ENCODE measurements at places on chromosomes 12 and 14.

- no peak for DNase-seq
Observed at GRCh38 chr12:115297445-115297844, 613.5 kb upstream of the TBX3 start.

- no peak for DNase-seq
Observed at GRCh38 chr12:4269279-4269991, 4.1 kb upstream of the CCND2 start.

GRCh38 chr12:126117502-126117901 is 1052.3 kb downstream of the AACS start:
- no peak for DNase-seq

DNA sequence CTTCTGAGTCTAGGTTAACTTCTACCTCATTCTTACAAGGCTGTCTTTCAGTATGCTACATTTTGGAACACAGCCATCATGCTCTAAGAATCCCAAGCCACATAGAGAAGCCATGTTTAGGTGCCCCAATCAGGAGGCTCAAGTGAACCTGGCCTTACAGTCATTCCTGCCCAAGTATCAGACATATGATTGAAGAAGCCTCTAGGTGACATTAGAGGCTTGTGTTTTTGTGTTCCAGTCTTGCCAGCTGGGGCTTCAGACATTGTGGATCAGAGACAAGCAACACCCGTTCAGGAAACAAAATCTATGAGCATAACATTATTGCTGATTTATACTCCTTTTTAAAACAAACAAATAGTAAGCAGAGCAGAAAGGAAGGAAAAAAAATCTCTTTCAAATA is 8.1 kb upstream of the SLC16A7 start:
- no peak for DNase-seq

DNA sequence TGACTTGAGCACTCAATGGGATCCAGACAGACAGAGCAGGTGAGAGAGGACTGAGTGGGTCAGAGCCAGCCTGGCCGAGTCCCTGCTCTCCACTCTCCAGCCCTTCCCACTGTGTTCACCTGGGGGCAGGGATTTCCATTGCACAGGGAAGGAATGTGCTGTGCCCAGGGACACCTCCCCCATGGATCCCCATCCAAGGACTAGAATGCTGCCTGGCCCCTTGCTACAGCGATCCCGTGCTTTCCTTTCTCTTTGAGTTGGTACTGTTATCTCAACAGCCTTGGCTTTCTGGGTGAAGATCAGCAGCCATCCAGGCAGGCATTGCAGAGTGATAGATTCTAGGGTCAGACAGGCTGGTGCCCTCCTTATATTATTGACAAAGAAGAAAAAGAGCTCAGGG is 60.3 kb upstream of the DLK1 start:
- no peak for DNase-seq

GRCh38 chr12:94767956-94768355 is 117.6 kb upstream of the TMCC3 start:
- no peak for DNase-seq

- no peak for DNase-seq
Observed at GRCh38 chr14:65001723-65002122, 15.0 kb downstream of the FNTB start.

GRCh38 chr14:55733599-55733998 is 153.6 kb downstream of the KTN1 start:
- DNase-seq: no peak

GRCh38 chr14:22900081-22900799 is 17.2 kb downstream of the REM2 start:
- peak; percentile 77 for DNase-seq

- DNase-seq: peak; percentile 27
Observed at GRCh38 chr14:77092676-77093075, 5.4 kb upstream of the CIPC start.

- DNase-seq: no peak
Observed at GRCh38 chr14:37591941-37592481, 3.0 kb downstream of the FOXA1 start.

DNA sequence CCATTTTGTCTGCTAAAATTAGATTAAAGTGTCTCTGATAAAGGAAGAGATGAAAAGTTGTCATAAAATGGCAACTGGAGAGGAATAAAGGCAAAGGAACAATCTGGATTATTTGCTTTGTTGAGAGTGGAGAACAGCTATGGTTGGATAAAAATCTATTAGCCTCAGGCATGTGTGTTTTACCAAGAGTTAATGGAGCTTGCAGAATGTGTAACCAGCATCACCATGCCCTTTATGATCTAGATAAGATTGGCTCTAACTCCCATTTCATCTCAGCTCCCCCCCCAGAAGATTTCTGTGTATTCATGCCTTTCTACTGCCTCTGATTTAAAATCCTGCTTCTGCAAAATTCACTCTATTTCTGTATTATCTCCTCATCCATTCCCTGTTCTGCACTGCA is 93.8 kb downstream of the GALC start:
- DNase-seq: peak; percentile 57

- DNase-seq: no peak
Observed at GRCh38 chr12:14129611-14130195, 148.3 kb upstream of the GRIN2B start.

- DNase-seq: no peak
Observed at GRCh38 chr12:115815924-115816323, 461.6 kb downstream of the MED13L start.

DNA sequence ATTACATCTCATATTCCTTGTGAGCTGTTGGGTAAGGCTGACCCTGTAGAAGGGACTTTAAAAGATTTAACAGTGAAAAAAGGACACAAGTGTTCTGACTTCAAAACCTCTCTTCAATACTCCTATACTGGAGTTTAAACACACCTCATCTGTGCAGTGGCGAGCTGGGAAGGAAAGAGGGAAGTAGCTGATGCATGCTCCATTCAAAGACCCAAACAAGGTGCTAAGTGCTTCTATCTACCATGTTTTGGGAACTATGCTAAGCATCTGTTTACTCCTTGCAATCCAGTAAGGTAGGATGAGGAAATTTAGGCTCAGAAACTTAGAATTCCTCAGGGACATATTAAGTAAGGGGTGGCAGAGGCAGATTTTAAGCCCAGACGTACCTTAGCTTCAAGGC is 16.4 kb upstream of the DNM1L start:
- no peak for DNase-seq

DNA sequence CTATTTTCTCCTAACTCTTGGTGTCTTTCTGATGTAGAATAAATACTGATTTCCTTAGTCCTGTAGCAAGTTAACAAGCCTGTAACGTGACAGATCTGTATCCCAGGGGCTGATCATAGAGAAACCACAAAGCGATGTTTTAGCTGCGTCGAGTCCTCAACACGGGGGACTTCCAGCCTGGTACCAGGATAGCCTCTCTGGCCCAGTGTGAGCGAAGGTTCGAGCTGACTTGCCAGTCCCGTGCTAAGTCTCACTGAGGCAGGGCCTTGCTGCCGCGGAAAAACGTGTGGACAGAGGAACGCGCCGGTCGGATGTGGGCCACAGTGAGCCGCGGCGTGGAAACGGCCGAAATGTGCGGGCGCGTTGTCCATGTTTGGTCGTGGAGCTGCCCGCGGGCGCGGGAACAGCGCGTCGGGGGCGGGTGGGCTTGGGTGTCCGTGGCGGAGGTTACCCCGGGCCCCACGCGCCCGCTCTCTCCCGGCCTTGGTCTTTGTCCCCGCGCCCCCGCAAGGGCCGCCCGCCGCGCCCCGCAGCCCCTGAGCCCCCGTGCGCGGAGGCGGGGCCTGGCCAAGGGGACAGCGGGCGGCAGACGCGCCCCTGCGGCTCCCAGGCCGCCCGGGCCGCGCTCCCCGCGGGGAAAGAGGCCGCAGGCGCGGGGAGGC is 531 bp upstream of the EML1 start:
- DNase-seq: no peak

GRCh38 chr14:84084056-84084630 is 1445.8 kb upstream of the FLRT2 start:
- no peak for DNase-seq

DNA sequence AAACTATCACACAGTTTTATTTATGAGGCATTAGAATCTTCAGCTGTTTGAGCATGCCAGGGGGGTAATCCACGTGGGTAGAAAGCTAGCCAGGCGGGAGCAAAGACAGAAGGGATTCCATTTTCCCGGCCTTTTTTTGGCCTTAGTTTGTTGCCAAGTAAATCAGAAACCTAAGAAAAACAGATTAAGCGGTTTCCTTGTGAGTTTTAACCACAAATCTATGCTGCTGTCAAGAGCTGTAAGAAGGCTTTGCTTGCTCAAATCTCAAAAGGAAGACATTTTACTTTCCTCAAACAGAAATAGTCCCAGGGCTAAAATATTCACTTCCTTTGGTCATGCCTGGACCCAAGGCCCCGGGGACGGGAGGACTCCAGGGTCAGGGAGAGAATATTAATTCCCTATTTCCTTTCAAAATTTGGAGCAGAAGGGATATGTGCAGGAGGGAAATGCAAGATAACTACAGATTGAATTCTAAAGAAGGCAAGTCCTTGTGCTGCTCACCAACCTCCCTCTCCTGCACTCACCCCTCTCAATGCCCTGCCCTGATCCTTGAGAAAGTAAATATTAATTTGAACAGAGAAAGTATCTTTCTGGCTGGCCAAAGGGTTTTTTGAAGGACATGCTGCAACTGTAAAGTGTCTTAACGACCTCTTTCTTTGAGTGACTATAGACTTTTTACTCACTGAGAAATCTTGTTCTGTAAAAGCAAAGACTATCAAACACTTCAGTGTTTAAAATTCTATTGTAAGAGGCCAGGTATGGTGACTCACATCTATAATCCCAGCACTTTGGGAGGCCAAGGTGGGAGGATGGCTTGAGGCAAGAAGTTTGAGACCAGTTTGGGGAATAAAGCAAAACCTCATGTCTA is 75.7 kb downstream of the HSD17B6 start:
- DNase-seq: peak; percentile 27

GRCh38 chr14:31025367-31026076 is at the start of gene AP4S1:
AP4S1 (plus strand) TSS chr14:31025649; CDS start chr14:31066197, 40,548 bp downstream.
- no peak for DNase-seq

DNA sequence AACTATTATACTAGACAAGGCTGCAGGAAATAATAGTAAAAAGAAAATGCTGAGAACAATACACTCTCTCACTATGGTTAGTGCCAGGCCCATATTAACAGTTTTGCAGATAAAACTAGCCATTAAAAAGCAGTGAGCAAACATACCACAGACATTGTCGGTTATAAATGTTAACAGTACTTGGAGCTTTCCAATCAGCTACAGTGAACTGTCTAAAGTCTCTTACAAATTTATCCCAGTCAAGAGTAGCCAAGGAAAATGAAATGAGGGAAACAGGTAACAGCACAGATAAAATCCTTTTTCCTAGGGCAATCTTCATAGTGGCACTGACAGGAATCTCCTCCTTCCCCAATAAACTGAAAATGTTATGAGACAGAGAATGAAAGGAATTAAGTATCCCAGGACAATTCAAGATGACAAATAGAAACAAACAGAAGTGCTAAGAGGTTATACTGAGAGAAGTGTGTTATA is 30.8 kb downstream of the PAWR start:
- peak; percentile 40 for DNase-seq

GRCh38 chr14:89455412-89455811 is 38.4 kb upstream of the FOXN3 start:
- DNase-seq: no peak

GRCh38 chr14:23123419-23123818 is 4.4 kb upstream of the CEBPE start:
- DNase-seq: no peak

- DNase-seq: no peak
Observed at GRCh38 chr12:19474147-19474546, 34.9 kb downstream of the AEBP2 start.

DNA sequence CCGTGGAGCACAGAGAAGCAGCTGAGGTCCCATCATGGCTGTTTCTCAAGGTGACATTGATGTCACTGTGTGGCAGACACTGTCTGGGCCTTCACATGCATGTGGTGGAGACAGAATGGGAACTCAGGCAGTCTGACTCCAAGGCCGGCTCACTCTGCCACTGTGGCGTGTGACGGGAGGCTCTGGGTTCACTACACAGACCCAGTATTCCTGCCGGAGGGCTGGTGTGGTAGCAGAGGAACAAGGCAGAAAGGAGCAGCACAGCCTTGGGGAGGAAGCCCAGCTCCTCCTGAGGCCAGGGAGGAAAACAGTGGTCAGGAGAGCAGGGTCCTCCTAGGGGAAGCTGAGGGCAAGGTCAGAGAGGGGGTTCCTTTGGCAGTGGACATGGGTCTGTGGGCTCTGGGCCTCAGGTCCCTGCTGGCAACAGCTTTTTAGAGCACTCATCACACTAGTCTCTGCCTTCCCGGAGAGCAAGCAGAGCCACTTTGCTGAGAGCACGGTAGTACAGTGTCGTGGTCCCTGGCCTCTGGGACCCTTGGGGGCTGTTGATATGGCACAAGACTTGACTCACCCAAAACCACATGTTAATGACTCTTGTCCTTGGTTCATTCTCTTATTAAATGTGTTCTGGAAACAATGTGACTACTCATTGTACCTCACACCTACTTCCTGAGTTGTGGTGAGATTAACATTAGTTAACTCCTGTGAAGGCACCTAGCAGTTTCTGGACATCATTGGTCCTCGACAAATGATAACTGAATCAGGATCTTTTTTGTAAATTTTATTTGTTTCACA is 21.3 kb downstream of the DCAF4 start:
- peak; percentile 69 for DNase-seq

DNA sequence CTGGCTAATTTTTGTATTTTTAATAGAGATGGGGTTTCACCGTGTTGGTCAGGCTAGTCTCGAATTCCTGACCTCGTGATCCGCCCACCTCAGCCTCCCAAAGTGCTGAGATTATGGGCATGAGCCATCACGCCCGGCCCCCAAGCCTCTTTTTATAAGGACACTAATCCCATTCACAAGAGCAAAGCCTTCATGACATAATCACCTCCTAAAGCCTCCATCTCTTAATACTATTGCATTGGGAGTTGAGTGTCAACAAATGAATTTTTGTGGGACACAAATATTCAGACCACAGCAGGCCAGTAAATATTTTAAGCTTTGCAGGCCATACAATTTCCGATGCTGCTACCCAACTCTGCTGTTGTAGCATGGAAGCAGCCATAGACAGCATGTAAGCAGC is 10.9 kb downstream of the RNF212B start:
- DNase-seq: no peak

- DNase-seq: no peak
Observed at GRCh38 chr12:129028844-129029243, 175.6 kb downstream of the GLT1D1 start.

DNA sequence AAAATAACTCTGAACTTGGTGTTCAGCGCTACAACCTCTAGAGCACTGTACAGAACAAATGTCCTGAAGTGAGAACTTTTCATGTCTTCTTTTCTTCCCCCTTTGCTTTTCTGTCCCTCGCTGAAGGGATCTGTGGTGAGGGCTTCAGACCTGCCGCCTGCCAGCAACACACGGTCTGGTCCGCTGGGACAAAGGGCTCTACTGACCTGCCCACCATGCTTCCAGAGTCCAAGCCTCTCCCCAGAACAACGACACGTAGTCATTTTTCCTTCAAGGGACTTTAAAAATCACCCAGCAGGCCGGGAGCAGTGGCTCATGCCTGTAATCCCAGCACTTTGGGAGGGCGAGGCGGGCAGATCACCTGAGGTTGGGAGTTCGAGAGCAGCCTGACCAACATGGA is 140.4 kb downstream of the EFCAB11 start:
- DNase-seq: no peak

DNA sequence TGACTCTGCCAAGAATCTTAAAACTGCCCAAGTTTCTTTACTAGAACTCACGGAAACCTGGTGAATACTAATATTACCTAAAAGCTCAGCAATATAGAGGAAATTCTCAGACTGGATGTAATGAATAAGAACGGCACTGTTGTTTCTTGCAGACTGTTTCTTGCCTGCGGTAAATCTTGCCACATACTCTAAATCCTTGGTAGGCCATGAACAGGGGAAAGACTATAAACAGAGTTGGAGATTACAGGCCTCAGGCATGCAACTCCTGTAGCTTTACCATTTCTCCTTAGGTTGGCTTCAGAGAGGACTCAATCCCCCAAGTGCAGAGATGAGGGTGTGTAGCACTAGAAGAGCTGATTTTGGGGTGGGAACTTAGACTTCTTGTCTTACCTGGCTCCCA is 1.1 kb downstream of the ALDH6A1 start:
- peak; percentile 47 for DNase-seq
